ENCODE measurements at places on chromosomes 6 and 20.

- no peak for DNase-seq
Observed at GRCh38 chr20:1945134-1945618, 48.7 kb downstream of the PDYN start.

- DNase-seq = no peak
Observed at GRCh38 chr6:40715570-40716403, 128.6 kb upstream of the LRFN2 start.

DNA sequence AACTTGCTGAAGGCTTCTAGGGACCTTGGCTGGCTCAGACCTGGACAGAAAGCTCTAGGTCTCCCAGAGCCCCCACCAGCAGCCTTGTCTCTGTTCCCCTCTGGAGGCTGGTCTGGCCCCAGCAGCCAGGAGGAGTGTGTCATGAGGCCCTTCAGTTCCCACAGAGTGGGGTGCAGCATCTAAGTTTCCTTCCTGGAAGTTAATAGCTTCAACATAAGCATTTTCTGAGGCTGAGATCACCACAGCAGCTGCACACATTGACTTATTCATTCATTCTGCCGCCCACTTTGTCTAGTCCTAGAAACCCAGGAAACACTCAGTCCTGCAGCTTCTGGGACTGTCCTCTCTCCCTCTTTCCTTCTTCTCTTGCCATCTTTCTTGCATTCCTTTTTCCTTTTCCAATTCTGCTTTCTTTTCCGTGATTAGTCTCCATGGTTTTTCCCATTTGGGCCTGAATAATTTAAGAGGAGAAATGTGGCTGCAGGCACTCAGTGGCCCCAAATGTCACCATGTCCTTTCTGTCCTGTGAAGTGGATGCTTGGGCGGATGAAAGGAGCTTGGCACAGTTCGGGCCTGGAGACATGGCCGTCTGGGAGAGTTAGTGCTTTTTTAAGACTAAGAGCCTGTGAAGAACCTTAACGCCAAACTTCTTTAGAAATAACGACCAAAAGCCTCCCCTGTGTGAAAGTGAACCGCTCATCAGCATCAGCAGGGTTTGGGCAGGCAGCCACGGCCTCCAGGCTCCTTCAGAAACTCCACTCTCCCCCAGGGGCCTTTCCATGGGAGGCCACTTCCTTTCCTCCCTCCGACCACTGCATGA is 31.0 kb upstream of the PCMTD2 start:
- no peak for DNase-seq

DNA sequence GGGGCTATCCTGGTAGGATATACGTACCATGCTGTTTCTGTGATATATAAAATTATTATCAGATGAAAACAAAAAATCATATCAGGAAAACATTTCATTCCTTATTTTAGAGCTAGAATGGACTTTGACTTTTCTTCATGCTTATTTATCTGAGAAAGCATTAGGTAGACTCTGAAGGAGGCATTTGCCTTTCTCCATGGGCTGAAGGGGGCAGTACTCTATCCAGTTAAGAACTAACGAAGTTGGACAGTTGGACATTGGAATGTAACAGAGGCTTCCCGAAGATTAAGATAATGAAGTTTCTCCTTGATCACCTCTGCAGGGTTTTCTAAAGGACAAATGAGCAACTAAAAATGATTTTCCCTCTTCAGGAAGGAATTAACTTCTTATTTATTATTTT is 233.9 kb downstream of the SAMD5 start:
- no peak for DNase-seq

GRCh38 chr6:121430514-121431460 is 4.7 kb upstream of the GJA1 start:
- DNase-seq = no peak

- no peak for DNase-seq
Observed at GRCh38 chr20:39800548-39800947, 838.4 kb downstream of the DHX35 start.

- DNase-seq = no peak
Observed at GRCh38 chr6:84882768-84883766, 118.7 kb upstream of the TBX18 start.

DNA sequence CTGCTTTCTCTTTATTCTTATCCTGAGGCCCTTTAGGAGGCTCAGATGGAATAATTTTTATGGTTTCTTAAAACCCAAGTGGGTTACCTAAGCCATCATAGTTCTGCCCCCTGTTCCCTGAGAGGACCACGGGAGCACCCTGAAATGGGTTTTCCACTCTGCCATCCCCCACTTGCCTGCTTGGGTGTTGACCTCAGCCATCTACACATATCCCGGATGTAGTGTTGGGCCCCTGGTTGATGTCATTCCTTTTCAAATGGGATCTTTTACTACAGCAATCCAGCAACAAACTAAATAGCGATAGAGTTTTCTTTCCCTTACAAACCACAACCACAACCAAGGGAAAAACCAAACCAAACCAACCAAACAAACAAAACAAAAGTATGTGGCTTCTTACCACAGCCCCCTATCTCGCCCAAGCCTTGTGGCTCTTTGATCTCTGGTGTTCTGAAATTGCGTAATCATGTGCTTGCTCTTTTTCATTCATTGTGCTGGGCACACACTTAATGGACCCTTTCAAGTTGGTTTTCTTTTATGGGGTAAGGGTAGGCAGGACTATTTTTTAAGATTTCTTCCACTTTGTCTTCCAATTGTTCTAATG is 154.9 kb downstream of the ESR1 start:
- DNase-seq = peak; percentile 68
